Stimulated activated CD4-positive, alpha-beta T cell treated with anti-CD3 and anti-CD28 coated beads, Interleukin-1b, Interleukin-23, amount 100 ng/mL, for 24 hours (primary cell): ENCODE measurements at places on chromosomes 5 and 9.

DNA sequence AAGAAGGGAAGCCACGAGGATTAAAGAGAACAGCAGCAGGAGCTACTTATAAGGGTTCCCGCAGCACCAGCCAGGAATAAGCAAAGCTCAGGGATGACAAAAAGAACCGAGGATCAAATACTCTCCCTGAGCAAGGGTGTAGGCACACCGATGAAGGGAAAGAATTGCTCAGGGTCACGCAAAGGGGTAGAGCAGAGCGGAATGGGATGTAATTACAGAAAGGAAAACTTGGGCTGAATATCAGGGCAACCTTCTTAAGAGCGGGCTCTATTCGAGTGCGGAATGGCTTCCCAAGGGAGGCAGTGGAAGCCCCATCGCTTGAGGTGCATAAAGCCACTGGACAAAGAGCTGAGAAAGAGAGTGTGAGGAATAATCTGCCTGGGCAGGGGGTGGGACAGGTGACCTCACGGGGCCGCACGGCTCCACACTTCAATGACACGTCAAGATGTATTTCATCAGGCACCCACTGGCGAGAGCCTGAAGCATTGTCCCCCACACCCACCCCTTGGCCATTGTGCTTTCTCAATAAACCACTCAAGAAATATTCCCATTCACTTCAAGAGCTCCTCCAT lies 162.2 kb downstream of the EBF1 start:
- DNase-seq: no peak

- DNase-seq: no peak
Observed at GRCh38 chr9:109934857-109935215, 154.8 kb downstream of the PALM2AKAP2 start.

DNA sequence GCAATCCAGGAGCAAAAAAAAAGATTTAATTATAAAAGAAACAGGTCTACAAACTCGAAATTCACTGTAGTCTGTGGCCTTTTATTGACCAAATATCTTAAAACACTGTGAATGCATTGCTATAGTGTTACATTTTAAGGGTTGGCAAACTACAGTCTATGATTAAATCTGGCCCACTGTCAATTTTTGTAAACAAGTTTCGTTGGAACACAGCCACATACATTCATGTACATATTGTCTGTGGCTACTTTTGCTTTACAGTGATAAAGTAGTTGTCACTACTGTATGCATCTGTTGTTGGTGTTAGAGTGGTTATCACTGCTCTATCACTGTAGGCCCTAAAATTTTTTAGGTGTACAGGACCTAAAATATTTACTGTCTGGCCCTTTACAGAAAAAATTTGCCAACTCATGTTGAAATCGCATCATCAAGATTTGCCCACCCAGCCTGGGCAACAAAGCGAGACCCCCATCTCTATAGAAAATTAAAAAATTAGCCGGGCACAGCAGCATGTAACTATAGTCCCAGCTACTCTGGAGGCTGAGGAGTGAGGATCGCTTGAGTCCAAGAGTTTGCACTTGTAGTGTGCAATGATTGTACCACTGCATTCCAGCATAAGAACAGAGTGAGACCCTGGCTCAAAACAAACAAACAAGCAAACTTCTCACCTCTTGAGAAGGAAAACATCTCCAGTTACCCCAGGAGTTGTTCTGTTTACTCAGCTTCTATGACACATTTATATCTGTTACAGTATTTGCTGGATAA lies 89.0 kb downstream of the ERBIN start:
- DNase-seq: no peak

DNA sequence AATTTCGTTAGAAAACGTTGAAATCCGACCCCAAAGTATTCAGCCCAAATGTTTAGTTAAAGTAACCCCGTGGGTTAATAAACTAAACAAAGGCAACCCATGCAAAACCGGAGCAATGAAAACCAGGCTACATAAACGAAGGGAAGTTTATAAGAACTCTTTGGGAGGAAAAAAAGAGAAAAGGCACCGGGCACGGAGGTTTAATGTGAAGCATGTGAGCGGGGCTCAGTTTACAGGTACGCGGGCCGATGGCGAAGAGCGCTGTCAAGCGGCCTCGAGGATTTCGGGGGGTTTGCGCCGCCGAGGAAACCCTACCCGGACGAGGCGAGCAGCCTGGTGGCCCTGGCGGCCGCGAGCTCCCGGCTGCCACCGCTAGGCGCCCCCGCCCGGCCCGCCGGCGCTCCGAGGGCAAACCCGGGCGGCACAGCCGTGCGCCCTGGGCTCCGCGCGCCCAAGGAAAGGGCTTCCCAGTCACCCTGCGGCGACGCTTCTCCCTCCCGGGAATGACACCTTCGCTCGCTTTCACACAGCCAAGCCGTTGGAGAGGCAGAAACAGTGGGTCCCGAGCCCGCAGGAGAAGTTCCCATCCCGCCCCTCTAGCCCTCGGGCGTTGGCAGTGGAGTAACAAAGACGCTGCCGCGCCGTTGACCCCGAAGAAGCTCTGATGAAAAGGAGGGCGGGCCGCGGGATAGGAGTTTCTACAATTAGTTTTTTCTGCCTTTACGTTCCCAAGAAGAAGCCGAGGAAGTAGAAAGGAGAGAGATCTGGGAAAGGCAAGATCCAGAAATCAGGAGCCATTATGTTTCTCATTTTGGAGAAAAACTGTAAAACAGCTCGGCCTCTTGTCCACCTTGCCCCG lies 126.0 kb downstream of the TMEM174 start:
- no peak for DNase-seq

- no peak for DNase-seq
Observed at GRCh38 chr5:1129711-1130055, 17.8 kb upstream of the SLC12A7 start.

GRCh38 chr5:108168915-108169314 lies 213.0 kb downstream of the FBXL17 start:
- DNase-seq: no peak

DNA sequence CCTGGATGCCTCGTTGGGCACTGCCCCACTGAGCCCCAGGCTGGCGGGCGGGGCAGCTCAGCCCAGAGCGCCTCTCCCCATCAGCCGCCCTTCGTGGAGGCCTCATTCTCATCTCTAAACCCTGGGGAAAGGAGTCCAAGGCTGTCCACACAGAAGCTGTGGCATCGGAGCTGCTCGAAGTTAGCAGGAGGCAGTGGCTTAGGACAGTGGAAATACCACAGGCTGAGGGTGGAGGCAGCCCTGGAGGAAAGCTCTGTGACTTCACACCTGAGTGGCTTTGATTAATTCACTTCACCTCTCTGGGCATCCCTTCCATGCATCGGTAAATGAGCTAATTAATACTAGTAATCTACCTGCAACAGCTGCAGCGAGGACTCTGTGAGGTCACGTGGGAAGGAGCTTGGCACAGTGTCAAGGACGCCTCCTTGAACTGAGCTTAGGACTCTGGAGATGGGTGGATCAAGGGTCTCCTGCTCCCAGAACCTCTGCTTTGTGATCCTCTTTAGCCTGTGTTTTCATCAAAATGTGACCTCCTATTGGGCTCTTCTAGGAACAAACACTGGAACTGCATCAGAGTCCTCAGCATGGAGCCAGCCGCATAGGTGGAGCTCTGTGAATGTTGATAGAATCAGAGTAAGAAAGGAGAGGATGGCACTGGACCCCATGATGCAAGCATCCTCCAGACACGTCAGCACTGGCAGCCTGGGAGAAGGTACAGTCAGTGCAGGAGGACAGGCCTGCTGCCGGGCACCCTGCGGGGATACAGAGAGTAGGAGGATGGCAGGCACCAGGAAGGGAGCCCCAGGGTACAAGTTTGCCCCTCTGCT lies 842 bp upstream of the ANGPTL2 start:
- DNase-seq: no peak

DNA sequence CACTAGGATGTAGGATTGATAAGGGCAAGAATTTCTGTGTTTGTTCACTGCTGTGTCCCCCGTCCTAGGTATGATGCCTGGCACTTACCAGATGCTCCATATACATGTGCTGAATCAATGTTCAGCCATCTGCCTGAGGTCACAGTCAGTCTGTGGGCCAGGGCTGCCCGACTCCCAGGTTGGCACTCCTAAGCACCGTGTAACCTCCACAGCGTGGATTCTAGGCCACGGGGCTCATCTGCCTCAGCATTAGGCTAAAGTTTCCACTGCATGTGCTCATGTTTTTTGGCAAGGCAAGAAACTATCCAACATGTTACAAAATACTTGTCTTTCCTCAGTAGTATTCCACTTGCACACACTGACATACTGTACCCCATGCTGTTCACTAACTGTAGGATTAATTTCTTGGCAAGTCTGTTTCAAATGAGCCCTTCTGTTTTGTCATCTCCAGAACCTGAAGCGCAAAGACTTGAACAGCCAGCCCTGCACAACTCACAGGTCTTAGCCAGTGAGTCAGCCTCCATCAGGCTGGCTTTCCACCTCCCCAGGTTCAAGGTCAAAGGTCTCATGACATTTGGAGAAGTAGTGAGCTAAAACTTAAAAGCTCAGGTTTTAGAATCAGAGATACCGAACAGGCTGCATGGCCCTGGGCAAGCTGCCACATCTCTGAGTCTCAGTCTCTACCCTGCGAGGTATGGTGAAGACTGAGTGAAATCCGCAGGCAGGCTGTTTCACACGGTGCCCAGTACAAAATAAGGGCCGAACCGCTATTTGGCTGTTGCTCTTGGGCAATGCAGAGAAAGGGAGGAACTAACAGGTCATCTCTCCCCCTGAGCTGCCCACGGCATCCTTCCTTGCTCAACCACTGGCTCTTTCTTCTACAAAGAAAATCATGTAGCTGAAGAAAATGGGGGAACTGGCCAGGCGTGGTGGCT lies 7.2 kb downstream of the TOR1A start:
- DNase-seq: no peak

DNA sequence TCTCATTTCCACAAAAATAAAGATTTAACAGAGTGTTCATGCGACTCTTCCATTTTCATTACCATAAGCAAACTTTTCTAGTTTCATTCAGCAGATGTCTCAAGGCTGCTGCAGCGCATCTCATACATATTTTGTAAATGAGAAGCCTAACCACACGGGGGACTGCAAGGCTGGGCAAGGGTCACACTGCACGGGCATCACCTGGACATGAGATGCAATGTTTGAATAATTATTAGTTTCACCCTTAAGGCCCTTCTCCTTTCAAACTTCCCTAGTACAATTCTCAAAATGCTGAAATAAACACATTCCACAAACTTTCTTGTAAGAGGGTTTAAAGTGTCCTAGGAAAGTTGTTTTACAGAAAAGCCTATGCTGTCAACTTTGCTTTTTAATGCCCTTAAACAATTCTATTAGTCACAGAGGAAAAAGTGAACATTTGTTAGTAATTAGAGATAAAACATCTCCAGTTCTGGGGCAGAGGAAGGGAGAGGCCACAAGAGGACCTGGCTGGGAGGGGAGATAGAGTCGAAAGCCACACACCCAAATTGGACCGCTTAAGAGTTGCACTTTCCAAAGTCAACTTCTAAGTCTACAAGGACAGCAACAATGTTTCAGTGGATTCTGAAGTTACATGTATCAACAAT lies 1.3 kb downstream of the DENND1A start:
- DNase-seq: no peak
